ENCODE measurements at places on chromosomes 13 and 19. TPM values are rescaled to one million over a fixed set of nuclear protein-coding genes. Genes with fewer than 3 reads are reported as not detected.
A peak's percentile ranks its signal among the peaks of the same experiment; 100 is the strongest.

DNA sequence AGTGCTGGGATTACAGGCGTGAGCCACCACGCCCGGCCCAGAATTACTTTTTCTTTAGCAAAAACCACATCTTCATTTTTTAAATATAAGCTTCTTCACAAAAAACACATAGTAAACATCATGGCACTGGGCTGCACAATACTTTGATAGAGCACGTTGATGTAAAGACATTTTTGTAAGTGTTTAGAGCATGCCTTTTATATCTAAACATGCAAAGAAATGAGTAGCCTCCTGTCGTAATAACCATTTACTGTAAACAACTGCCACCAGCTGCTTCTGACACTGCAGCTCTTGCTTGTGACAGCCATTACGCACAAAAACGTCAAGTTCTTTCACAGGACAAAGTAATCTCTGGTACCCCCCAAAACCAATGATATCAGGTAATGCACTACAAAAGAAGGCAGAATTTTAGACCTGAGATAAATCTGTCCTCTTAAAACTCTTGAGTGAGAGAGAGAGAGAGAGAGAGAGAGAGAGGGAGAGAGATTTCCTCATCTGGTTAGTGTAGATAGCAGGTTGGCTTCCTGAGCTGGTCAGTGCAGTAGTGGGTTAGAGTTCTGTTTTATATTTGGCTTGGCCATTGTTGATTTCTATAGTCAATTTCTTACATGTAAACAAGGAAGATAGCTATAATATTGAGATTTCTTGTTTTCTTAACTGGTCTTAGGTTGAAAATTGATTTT is 6.7 kb upstream of the ZNF548 start:
- DNase-seq: no peak

DNA sequence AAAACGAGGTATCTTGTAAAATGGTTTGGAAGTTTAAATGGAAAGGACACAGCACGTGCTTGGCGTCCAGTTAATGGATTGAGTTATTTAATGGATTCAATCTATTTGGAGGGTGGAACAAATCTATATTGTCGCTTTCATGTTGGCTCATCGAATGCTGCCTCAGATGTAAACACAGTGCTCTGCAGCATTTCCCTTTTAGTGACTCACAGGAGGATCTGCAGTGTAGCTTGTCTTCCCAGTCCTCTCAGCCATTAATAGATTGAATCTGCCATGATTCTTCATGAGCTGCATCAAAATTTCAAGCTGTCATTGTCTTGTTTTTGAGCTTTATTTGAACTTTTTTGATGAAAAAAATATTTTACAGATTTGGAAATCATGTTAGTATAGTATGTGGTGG is 44.7 kb downstream of the DHRS12 start:
- no peak for DNase-seq

DNA sequence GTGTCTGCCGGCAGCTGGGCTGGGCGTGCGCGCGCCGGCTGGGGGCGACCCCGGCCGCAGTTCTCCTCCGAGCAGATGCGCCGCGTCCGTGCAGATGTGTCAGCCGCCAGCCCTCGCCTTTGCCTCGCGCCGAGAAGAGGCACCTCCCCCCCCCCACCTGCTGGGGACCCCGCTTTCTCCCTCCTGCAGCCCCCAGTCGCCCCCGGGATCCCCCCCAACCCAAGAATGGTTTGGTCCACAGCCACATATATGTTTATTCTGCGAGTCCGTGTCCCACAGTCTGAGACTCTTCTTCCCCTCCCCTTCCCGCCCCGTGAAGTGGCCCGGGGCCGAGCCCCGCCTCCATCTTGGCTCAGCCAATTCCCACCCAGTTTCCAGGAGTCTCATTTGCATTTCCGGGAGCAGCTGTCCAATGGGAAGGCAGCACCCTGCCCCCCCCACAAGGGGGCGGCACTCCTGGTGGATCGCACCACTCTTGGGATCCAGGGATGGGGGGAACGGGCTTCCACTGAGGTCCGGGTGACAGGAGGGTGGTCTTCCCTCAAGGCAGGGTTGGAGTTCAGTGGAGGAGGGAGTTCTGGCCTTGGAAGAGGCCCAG is 8.6 kb downstream of the ISOC2 start:
- peak; percentile 61 for DNase-seq

GRCh38 chr13:54175466-54175865 is 1146.9 kb downstream of the OLFM4 start:
- DNase-seq: no peak

- DNase-seq: no peak
These were observed 186.7 kb upstream of the IPO5 start for GRCh38 chr13:97766749-97767148.

The HCN2 gene
- total RNA-seq: 0.53 TPM

GRCh38 chr19:39082745-39083598 is 1.2 kb upstream of the ACP7 start:
- no peak for DNase-seq

The ABHD13 gene
- total RNA-seq: 4.4 TPM

GRCh38 chr13:91351980-91352379 is 4.5 kb downstream of the MIR17HG start:
- DNase-seq: no peak

The B3GNT3 gene
- 0.75 TPM for total RNA-seq

The CGB2 gene
- total RNA-seq: not detected

Measured in activated CD4-positive, alpha-beta T cell treated with anti-CD3 and anti-CD28 coated beads for 36 hours (primary cell).